ENCODE measurements at places on chromosomes 11 and 22. TPM values are rescaled to one million over a fixed set of nuclear protein-coding genes. Genes with fewer than 3 reads are reported as not detected.

DNA sequence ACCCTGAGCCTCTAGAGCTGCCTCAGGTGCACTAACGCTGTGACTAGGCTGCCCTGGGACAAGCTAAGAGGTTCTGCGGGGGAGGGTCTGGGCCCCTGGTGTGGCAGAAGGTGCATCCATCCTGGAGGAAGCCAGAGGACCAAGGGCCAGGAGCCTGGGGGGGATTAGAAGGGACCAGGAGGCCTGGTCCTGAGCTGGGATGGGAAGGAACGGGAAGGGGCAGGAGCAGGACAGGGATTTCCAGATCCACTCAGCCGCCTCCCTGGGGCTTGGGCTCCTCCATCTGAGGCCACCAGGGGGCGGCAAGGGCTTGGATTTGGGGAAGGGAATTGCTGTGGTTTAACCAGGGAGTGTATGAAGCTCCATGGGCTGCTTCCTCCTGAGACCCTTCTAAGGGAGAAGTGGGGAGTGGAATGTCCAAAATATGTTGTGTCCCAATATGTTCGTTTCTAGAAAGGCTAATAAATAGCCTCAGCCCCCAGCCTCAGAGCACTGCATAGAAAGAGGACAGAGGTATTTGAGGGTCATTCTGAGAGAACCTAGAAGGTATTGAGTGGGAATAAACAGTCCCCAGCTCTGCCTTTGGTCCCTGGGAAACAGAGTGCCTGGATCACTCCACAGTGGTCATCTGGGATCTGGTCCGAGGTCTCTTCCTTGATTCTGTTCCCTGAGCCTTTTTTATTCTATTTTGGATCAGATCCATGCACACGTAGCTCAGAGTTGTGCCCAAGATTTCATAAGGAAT lies 17.4 kb upstream of the PRAME start:
- no peak overlapping the region for H3K27ac ChIP-seq
- no peaks in the 10 kb centered on the region for H3K4me1 ChIP-seq
- H3K27me3 ChIP-seq = peaks cover 36% of the 10 kb centered on the region
- no peak overlapping the region for H3K4me3 ChIP-seq

The CBLIF gene
- total RNA-seq = not detected

The RAC2 gene
- total RNA-seq = 3.3 TPM

GRCh38 chr22:31036671-31037550 lies 44.2 kb upstream of the SMTN start:
- H3K27ac ChIP-seq = no peak overlapping the region
- no peaks in the 10 kb centered on the region for H3K27me3 ChIP-seq
- H3K36me3 ChIP-seq = no peaks in the 10 kb centered on the region
- peak overlapping the region; percentile 12 for H3K4me3 ChIP-seq
- peaks cover 36% of the 10 kb centered on the region for H3K4me1 ChIP-seq

DNA sequence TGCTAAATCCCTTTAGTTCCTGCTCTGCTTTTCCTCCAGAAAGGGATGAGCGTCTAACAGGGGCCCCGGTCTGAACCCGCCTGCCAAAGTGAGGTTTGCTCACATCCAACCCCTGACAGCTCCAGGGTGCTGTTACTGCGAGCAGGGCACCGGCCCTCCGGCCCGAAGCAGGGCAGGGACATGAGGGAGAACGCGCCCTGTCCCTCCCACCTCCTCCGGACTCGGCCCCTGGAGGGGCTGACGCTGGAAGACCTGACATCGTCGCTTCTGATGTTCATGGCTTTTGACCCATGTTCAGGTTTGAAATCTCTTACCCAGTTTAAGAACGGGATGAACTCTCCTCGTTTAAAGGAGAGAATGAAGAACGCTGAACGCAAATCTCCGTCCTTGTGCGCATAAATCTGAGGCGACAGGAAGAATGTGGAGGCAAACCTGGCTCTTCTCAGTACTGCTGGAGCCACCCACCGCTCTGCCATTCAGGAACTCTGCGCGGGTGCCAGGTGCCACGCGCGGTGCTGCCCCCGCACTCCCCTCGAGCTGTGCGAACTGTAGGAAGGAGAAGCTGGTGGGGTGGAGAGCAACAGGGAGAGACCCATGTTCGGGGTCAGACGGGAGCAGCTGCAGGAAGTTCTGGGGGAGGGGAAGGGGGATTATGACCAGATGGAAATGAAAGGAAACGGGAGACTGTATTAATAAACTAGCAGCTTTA lies 826 bp upstream of the EEF1G start:
- H3K4me1 ChIP-seq = peaks cover 42% of the 10 kb centered on the region
- peak overlapping the region; percentile 87 for H3K4me3 ChIP-seq
- DNase-seq = peak; percentile 36
- peak overlapping the region; percentile 91 for H3K27ac ChIP-seq
- H3K36me3 ChIP-seq = no peaks in the 10 kb centered on the region

DNA sequence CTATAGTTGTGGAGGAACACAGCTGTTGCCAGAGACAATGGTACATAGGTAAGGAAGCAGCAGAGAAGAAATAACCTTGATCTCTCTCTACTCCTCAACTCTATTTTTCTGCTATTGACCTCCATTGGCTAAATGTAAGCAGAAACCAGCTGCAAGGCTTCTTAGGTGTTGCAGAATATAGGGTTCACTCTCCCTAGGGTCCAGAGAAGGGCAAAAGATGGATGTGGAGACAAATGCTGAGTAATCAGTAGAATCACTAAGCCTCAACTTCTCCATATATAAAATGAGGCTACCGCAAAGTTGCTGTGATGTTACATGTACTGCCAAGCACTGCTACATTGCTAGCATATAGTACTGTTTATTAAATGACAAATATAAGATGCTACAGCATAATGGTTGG lies 120.6 kb downstream of the PDE3B start:
- H3K27ac ChIP-seq = no peak overlapping the region
- no peak for DNase-seq
- no peak overlapping the region for H3K4me3 ChIP-seq
- no peaks in the 10 kb centered on the region for H3K27me3 ChIP-seq

- H3K4me1 ChIP-seq = no peaks in the 10 kb centered on the region
- H3K36me3 ChIP-seq = no peaks in the 10 kb centered on the region
- DNase-seq = no peak
These were observed 15.3 kb upstream of the ZC3H12C start for GRCh38 chr11:110077831-110078325.

The KCTD14 gene
- 0.21 TPM for total RNA-seq

DNA sequence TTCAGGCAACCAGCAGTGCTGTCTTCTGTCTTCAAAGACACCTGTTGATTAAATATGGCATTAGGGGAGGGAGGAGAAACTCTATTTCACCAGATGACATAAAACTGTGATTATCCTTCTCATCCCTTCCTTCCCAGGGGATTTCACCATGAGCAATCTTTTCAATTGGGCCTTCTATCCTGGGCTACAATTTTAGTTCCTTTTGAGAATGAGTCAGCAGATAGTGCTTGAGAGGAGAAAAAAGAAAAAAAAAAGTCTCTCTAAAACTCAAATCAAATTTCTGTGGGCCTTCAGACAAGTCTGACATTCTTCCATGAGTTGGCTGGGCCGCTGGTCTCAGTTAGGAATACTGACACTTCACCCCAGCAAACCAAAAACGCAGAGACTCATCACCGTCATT lies 7.2 kb downstream of the FLI1 start:
- peaks cover 92% of the 10 kb centered on the region for H3K4me1 ChIP-seq
- no peaks in the 10 kb centered on the region for H3K36me3 ChIP-seq
- no peaks in the 10 kb centered on the region for H3K27me3 ChIP-seq
- DNase-seq = no peak
- no peak overlapping the region for H3K4me3 ChIP-seq
- H3K27ac ChIP-seq = no peak overlapping the region

The BTG4 gene
- total RNA-seq = not detected

DNA sequence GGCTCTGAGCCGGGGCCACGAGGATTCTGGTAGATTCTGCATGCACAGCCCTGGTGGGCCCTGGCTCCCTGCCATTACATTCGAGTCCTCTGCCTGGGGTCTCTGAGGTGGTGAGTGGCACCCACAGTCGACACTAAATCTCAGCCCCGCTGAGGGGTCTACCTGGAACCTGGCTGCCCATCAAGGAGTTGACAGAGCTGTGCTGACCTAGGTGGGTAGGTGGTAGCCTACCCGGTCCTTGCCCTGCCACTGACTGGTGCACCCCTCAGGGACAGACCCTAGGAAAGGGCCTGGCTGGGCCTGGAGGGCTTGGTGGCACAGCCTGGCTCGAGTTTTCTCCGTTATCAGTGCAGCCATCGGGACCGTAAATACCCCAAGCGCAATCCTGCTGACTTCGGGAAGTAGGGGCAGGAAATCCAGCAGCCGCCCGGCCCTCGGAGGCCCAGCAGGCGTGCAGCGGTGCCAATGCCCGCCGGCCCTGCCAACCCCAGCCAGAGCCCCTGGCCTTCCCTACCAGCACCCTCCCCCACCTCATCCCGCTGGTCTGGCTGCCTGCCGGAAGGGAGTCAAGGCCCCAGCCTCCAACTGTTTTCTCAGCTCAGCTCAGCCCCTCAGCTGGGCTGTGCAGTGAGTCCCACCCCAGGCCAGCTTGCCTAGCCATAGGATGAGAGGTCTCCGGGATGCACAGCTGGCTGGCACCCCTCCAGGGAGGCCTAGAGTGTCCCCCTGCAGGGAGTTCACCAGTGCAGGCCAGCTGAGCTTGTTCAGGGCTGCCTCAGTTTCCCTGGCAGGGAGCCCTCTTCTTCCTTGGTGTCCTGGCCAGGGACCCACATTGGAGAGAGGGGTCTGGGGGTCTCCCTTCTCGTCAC lies 80.4 kb upstream of the KCNQ1OT1 start:
- H3K4me3 ChIP-seq = no peak overlapping the region
- DNase-seq = peak; percentile 38
- H3K36me3 ChIP-seq = no peaks in the 10 kb centered on the region

DNA sequence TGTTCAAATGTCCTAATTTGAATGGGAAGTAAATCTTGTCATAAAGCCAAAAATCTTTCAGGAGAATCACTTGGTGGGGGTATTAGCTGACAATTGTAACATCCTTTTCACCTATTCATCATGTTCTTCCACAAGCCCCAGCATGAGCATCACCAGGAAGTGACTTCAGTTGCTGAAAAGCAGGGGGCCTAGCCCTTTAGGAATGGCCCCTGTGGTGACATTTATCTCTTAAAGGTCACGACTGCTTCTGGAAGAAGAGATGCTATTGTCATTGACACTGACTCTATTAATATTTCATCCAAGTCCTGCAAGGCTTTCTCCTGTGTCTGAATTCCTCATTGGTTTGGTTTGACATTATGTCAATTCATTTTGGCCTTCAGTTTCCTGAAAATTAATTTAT lies 92.6 kb downstream of the OR5AK2 start:
- H3K4me3 ChIP-seq = no peak overlapping the region
- no peaks in the 10 kb centered on the region for H3K27me3 ChIP-seq
- no peak overlapping the region for H3K27ac ChIP-seq
- H3K4me1 ChIP-seq = no peaks in the 10 kb centered on the region
- no peaks in the 10 kb centered on the region for H3K36me3 ChIP-seq

The THY1 gene
- total RNA-seq = 26.6 TPM

DNA sequence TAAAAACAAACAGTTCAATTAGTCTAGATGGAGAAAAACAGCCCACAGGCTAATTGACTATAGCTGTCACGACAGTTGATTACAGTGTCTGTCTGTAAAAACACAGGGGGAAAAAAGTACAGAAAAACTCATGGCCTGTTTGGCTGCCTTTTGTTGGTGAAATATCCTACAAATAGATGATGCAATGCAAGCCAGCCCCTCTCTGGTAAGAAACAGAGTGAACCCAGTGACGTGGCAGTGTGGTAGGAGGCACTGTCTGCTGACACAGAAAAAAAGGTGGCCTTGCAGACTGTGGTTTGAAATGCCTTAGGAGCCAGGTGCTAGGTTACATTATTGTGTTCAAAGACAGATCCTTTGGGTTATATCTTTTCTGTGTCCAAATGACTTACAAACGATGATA lies 431.4 kb upstream of the CCDC90B start:
- DNase-seq = no peak
- no peaks in the 10 kb centered on the region for H3K4me1 ChIP-seq
- H3K27ac ChIP-seq = no peak overlapping the region
- H3K36me3 ChIP-seq = no peaks in the 10 kb centered on the region
- no peak overlapping the region for H3K4me3 ChIP-seq
- H3K27me3 ChIP-seq = no peaks in the 10 kb centered on the region

DNA sequence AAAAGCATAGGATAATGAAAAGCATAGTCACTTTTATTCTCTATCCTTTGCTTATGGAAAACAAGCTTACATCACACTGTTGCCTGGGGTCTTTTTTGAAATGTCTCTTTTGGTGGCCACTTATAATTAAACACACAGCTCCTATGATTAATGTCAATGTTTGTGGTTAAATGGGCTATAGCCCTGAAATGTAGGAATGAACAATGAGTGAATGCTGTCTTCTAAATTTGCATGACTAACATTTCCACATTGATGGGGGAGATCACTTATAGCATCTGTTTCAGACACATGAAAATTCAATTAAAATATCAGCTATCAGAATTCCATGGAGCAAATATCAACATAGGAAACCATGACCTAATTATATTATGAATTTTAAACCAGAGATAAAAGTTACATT lies 171.4 kb upstream of the FAT3 start:
- no peaks in the 10 kb centered on the region for H3K4me1 ChIP-seq
- no peak for DNase-seq
- no peaks in the 10 kb centered on the region for H3K36me3 ChIP-seq

The MAJIN gene
- total RNA-seq = not detected

The NAALADL1 gene
- 4.6 TPM for total RNA-seq

DNA sequence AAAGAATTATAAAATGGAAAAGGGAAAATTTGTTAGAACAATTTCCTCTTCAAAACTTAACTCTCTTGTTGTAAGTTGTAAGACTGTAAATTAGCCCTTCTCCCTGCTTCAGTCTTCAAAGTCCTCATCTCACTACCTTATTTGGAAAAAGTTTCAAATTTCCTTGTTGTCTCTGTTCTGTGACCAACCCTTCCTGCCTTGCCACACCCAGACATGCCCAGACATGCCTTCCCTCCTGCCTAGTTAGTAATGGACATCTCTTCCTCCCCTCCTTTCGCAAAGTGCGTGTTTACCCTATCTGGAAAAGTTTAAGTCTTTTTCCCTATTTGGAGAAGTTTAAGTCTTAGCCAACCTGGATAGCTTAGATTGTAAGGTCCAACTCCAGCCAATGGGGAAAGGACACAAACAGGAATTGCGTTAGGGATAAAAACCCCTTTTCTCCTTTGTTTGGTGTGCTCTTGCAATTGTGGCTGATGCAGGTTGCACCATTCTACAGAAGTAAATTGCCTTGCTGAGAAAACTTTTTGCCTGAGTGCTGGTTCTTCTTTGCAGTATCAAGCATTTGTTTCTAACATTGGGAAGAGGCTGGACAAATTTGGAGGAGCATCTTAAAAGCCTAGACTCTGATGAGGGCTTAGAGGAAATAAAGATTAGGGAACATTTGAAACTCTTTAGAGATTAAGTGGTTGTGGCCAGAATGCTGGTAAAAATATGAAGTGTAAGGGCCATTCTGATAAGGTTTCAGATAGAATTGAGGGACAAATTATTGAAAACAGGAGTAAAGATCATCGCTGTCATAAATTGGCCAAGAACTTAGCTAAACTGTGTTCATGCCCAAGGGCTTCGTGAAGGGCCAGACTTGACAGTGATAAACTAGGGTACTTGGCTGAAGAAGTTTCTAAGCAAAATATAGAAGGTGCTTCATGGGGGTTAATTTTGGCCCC lies 15.4 kb downstream of the OR52K2 start:
- H3K27ac ChIP-seq = no peak overlapping the region
- H3K4me1 ChIP-seq = no peaks in the 10 kb centered on the region
- H3K27me3 ChIP-seq = no peaks in the 10 kb centered on the region
- no peaks in the 10 kb centered on the region for H3K36me3 ChIP-seq

All from heart right ventricle (tissue), 16 donors.